ENCODE measurements at places on chromosomes 11 and 22. TPM values are rescaled to one million over a fixed set of nuclear protein-coding genes. Genes with fewer than 3 reads are reported as not detected.

GRCh38 chr11:60924906-60925853, 920 bp downstream of the TMEM132A start:
- peaks cover 23% of the 10 kb centered on the region for H3K27me3 ChIP-seq
- no peak overlapping the region for H3K27ac ChIP-seq
- peak overlapping the region; percentile 65 for H3K4me3 ChIP-seq
- DNase-seq: no peak

GRCh38 chr11:73648571-73649046, 2.2 kb downstream of the PLEKHB1 start:
- H3K4me3 ChIP-seq: no peak overlapping the region
- no peaks in the 10 kb centered on the region for H3K36me3 ChIP-seq
- no peak overlapping the region for H3K27ac ChIP-seq
- peaks cover 3% of the 10 kb centered on the region for H3K4me1 ChIP-seq

- H3K4me1 ChIP-seq: no peaks in the 10 kb centered on the region
- H3K4me3 ChIP-seq: no peak overlapping the region
- H3K36me3 ChIP-seq: no peaks in the 10 kb centered on the region
Observed at GRCh38 chr11:44446366-44446762, 119.1 kb upstream of the CD82 start.

- peaks cover 40% of the 10 kb centered on the region for H3K36me3 ChIP-seq
- peaks cover 17% of the 10 kb centered on the region for H3K4me1 ChIP-seq
- H3K4me3 ChIP-seq: no peak overlapping the region
- H3K27me3 ChIP-seq: no peaks in the 10 kb centered on the region
- no peak overlapping the region for H3K27ac ChIP-seq
- no peak for DNase-seq
Observed at GRCh38 chr11:57659669-57660068, 2.1 kb downstream of the CLP1 start.

- H3K4me3 ChIP-seq: no peak overlapping the region
- H3K36me3 ChIP-seq: no peaks in the 10 kb centered on the region
- no peaks in the 10 kb centered on the region for H3K4me1 ChIP-seq
Observed at GRCh38 chr22:49047447-49047846, 780.2 kb downstream of the BRD1 start.

Gene LGR4
- total RNA-seq: 9.1 TPM

- H3K4me1 ChIP-seq: peaks cover 69% of the 10 kb centered on the region
- no peaks in the 10 kb centered on the region for H3K36me3 ChIP-seq
- no peak overlapping the region for H3K4me3 ChIP-seq
- H3K27me3 ChIP-seq: no peaks in the 10 kb centered on the region
Observed at GRCh38 chr22:28956506-28956905, 73.1 kb downstream of the ZNRF3 start.

Gene OR52A1
- total RNA-seq: not detected

Gene NLRP14
- not detected for total RNA-seq

DNA sequence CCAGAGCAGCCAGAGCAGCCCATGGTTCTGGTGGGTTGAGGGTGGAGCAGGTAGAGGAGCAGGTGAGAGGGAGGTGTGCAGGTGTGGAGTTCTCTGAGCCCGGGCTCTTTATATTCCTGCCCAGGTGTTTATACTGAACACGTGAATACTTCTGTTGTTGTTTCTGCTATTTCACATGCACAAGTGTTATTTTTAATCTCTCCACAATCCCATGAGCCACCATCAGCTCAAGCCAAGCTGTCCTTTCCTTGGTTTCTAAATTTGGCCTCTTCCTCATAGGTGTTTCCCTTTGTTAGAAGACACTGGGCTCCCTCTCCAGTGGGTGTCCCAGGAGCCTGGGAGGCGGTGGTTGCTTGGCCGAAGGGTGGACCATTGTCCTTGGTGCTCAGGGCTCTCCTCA, at the start of gene KRTAP5-3:
KRTAP5-3 (minus strand) TSS at position 101 of the 400 bp plus-strand sequence; CDS start at position 23, 78 bp downstream.
- no peaks in the 10 kb centered on the region for H3K36me3 ChIP-seq
- peaks cover 16% of the 10 kb centered on the region for H3K27me3 ChIP-seq
- no peak within 1 kb of the TSS for H3K27ac ChIP-seq

GRCh38 chr11:79346021-79346420, 94.8 kb downstream of the TENM4 start:
- DNase-seq: no peak
- H3K27me3 ChIP-seq: peaks cover 4% of the 10 kb centered on the region
- H3K4me1 ChIP-seq: no peaks in the 10 kb centered on the region
- H3K36me3 ChIP-seq: no peaks in the 10 kb centered on the region

Gene MRPL23
- total RNA-seq: 84.0 TPM

DNA sequence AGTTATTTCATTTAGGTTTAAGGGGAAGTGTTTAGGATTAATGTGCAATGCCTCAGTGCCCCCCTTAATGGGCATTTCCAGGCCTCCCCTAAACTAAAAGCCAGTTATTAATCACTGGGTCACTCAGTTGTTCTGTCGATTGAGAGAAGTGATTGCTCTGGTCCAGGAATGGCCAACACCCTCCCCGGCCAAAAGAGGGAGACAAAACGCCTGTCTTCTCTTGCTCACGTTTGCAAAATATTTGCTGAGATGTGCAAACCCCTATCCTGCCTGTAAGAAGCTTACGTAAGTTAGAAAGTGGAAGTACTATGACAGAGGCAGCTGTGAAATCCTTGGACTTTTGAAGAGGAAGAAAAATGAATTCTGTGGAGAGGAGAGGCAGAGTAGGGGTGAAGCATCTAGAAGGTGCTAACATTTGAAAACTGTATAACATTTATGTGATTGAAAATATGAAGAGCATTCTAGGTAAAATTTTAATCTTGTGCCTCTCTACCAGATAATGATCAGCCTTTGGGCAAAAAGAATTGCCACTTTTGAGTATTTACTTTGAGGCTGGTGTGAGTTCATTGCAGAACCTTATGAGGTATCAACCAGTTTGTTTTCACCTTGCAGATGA, 37.7 kb downstream of the NTM start:
- H3K36me3 ChIP-seq: no peaks in the 10 kb centered on the region
- no peaks in the 10 kb centered on the region for H3K4me1 ChIP-seq
- peaks cover 2% of the 10 kb centered on the region for H3K27me3 ChIP-seq
- no peak overlapping the region for H3K4me3 ChIP-seq

- no peak for DNase-seq
- no peaks in the 10 kb centered on the region for H3K27me3 ChIP-seq
- no peak overlapping the region for H3K27ac ChIP-seq
- H3K4me1 ChIP-seq: no peaks in the 10 kb centered on the region
- no peak overlapping the region for H3K4me3 ChIP-seq
Observed at GRCh38 chr22:38401336-38402084, 53.5 kb downstream of the KCNJ4 start.

All from psoas muscle (tissue), 8 donors.